Hematopoietic multipotent progenitor cell treated with erythropoietin and hydrocortisone succinate and interleukin-3 and kit ligand, for 8 days (in vitro differentiated cells): ENCODE measurements at places on chromosomes 4 and X.

- no peak for DNase-seq
These were observed 46.8 kb downstream of the ZNF141 start for GRCh38 chr4:384311-385010.

DNA sequence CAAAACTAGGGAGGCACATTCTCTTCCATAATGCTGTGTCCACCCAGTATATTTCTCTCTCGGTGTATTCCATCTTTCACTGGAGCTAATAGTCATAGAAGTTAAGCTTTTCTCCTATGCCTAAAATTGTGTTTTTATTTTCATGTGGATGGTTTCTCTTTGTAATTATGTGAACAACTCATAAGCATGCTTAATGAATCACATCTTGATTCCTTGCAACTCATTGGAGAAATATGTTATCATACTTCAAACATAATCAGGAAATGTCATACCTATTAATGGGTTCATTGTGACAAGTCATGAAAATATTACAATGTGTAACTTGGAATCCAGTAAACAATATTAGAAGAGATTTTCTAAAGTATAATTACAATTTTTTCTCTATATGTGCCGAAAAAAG, 186.3 kb downstream of the SLC7A11 start:
- DNase-seq, result no peak

DNA sequence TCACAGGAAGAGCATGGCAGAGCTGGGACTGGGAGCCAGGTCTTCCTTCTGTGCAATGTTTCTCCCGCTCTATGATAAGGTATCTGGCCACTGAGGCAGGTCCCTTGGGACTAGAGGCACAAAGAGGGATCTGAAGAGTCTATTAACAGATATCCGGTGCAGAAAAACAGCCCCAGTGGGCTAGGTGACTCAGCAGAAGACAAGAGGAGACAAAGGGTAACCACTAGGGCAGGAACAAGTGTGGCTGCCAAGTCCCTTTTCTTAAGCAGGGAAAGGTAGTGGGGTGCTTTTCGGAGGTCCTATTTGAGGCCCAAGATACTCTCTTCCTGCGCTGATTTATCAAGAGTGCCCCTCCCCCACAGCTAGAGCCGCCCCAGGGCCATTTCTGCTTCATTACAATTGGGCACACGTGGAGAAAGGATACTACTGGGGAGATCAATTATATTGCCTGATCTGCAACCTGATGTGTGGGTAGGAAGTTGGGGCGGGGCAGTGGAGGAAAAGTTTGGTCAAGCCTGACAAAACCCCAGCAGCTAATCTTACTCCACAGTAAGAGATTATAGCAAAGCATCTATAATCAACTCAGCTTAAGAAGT, at the start of gene DGAT2L6:
Gene DGAT2L6, plus strand, starts transcription at position 546 of the 596 bp plus-strand sequence. CDS start 100 bp downstream, outside the sequence.
- peak; percentile 29 for DNase-seq

- no peak for DNase-seq
These were observed 36.4 kb downstream of the CCDC149 start for GRCh38 chr4:24876431-24876830.

- DNase-seq, result peak; percentile 34
These were observed 553 bp downstream of the SEPTIN6 start for GRCh38 chrX:119692191-119693039.

DNA sequence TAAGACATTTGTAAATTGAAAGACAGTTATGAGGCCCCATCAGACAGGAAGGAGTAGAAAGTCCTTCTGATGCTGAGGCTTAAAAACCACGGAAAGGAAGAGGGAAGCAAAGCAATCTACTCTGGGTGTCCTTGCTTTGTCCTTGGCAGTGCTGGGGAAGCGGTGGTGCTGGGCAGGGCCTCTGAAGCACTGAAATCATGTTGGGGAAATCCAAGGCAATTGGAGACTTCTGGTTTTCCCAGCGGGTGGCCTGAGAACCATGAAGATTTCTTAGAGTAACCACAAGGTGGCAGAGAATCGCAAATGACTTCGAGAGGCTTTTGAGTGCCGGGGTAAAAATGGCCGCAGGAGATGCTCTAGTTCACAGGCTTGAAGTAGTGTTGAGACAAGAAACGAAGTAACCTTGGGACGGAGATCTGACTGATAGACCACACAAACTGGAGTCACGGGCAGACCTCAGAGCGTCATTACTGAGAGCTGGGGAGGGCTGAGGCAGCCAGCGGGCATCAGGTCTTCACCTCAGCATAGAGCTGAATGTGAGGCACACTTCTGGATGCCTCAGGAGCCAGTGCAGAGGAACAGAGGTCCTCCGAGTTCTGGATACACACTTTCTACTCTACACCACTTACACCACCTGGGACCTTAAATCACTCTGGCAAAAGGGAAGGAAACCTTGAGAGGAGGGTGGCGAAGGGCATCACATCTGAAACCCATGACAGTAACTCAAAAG, 130.7 kb upstream of the GPRIN3 start:
- DNase-seq, result peak; percentile 65

DNA sequence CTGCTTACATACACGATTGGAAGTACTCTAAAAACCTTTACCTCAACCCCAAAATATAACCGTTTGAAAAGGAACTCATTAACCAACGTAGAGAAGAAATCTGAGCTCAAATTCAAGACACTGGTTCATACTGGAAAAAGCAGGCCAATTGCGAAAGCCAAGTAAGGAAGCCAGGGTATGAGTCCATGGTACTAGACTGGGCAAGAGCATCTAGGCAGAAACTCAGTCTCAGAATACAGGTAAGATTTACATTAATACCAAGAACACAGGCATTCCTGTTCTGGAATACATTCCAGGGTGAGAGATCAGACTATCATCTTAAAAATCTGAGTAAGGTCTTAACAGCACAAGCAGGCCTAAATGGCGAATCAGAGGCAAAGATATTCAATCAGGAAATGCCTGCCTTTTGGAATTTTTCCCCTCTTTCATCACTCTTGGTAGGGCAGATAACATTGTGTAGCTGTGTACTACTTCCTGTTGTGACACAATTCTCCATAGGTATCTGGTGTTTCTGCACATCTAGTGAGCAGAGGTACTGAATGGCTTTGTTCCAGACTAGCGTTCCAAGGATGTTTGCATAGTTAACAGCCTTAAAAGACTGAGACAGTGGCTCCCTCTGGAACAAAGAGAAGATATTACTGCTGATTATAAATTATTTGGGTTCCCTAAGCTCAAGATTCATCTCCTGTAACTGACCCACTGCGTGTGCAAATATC, 311.3 kb downstream of the PCDH19 start:
- DNase-seq, result no peak
